ENCODE measurements at places on chromosomes 16 and 17.

GRCh38 chr17:61731330-61731729 is 132.0 kb downstream of the BRIP1 start:
- no peak for DNase-seq

- DNase-seq: no peak
Observed at GRCh38 chr16:4970010-4970409, 11.9 kb downstream of the SEC14L5 start.

DNA sequence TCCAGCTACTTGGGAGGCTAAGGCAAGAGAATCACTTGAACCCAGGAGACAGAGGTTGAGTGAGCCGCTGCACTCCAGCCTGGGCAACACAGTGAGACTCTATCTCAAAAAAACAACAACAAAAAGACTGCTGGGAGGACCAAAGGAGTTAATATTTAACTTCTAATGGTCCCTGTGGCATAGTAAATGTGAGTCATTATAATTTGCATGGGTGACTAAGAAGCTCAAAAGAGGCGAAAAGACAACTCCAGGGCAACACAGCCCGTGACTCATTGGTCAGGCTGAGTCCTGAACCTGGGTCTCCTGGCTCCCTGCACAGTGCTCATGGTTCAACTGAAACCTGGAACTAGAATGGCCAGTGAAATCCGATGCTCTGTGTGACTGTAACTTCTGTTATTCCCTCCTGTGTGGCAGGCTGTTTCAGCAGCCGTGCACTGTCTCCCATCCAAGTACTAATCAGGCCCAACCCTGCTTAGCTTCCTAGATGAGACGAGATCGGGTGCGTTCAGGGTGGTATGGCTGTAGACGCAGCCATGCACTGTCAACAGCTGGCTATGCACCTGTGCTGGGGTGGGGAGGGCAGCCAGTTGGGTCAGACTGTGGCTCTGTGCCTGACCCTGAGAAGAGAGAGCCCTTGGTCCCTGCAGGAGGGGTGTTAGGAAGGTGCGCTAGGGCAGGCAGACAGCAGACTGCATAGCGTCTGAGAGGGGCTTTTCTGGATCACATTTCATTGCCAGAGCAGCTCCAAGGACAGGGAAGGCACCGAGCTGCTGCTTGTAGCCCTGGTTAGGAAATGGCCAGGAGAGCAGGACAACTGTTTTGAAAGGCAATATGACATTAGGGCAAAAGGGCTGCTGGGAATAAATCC is 14.5 kb upstream of the GPRC5C start:
- no peak for DNase-seq

DNA sequence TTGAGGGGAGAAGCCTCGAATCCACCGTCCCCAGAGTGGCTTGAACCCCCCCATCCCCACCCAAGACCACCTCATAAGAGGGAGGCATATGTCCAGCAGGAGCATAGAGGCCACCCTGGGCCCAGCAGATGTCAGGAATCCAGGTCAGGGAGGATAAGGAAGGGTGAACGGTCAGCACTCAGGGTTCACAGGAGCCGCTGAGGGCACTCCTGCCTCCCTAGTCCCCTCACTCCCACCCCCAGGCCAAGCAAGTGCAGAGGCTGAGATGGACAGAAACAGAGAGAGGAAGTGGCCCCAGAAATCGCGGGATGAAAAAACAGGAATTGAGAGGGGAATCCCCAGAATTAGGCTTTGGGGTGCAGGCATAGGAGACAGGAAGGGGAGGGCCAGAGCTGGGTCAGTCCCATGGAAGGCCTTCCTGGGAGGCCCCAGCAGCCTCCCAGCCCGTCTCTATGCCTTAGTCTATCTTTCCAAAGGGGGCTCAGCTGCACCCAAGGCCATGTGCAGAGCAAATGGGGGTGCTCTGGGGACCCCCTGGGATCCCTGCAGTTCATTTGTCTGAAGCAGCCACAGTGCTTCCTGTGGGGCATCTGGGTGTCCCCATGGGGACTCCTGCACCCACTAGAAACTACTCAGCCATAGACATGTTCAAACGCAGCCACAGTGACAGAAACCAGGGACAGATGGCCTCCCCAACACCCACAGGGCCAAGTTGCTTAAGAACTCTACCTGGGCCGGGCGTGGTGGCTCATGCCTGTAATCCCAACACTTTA is 1.7 kb downstream of the CMTM3 start:
- no peak for DNase-seq

GRCh38 chr17:21419299-21420239 is 43.4 kb downstream of the KCNJ12 start:
- DNase-seq: no peak

GRCh38 chr16:11759163-11759834 is 16.6 kb upstream of the TXNDC11 start:
- no peak for DNase-seq

DNA sequence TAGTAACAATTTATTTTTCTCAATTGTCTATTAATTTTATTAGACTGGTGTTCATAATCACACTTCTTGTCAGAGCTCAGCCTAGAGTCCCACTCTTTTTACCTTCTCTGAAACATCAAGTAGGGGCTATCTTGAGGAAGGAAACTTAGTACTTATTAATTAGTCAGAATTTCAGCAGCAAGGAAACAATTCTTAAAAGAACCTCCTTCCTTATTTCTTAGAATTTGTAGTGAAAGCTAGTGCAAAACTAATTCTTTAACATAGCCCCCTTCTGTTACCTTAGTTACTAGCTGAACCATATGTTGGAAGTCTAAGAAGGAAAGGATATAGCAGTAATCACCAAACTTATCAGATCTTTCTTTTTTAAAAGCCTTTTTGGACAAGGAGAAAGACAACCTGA is 35.2 kb downstream of the MAP2K4 start:
- DNase-seq: no peak

DNA sequence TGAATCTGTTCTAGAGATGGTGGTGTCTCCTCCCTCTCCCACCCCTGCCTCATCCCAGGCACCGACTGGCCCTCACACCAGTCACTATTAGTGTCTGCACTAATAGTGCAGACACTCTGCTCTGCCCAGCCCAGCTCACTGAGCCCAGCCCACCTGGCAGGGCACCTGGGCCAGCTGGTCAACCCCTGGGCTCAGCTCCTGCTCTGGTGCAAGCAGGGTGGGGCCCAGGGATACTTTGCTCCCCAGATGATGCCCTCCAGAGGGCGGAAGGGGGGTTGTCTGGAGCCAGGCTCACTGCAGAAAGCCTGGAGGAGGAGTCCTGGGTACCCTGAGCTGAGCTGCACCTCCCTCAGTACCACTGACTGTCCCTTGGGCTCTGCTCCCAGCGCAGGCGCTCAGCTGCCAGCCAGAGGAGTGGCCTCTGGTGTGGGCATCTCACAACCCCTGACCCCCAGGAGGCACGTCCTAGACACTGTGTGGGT is 14.5 kb downstream of the RAB11FIP4 start:
- peak; percentile 59 for DNase-seq

GRCh38 chr16:82119405-82119804 is 50.6 kb downstream of the MPHOSPH6 start:
- no peak for DNase-seq

GRCh38 chr16:3012246-3012645 is 477 bp upstream of the CLDN9 start:
- DNase-seq: no peak

GRCh38 chr16:2331931-2332267 is 8.6 kb downstream of the ABCA3 start:
- no peak for DNase-seq

DNA sequence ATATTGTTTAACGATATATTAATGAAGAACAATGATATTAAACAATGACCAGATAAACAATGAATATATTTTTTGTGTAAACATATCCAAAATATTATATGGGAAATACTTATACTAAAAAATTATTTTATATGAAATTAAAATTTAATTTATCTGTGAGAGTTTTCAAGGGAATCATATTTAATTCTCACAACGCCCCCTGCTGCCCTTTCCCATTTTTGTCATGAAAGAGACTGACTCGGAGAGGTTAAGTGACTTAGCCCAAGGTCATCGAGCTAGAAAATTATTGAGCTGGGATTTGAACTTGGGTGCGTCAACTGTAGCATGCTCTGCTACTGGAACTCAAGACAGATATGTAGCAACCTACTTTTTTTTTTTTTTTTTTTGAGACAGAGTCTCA is 7.2 kb upstream of the MYCBPAP start:
- DNase-seq: no peak

GRCh38 chr17:71315568-71315967 is 805.3 kb upstream of the SOX9 start:
- no peak for DNase-seq

GRCh38 chr17:39923836-39924690 is 3.3 kb downstream of the ORMDL3 start:
- no peak for DNase-seq

DNA sequence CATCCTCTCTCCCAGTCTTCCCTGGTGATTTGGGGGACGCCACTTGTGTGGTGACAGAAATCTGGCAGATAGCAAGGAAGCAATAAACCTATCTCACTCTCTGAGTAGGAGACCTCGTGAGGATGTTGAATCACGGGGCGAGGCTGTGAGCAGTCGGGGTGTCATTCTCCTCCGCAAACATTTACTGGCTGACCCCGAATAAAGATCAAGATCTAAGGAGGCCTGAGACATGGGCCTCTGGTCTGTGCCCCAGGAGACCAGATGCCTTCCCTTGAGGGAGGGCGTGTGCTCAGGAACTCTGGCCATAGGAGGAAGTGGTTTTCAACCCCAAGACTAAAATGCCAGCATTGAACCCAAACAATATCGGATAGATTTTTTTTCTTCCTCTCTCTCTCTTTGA is 53.1 kb downstream of the FOXL1 start:
- no peak for DNase-seq

- DNase-seq: peak; percentile 93
Observed at GRCh38 chr16:81703177-81704155, 75.6 kb upstream of the PLCG2 start.

DNA sequence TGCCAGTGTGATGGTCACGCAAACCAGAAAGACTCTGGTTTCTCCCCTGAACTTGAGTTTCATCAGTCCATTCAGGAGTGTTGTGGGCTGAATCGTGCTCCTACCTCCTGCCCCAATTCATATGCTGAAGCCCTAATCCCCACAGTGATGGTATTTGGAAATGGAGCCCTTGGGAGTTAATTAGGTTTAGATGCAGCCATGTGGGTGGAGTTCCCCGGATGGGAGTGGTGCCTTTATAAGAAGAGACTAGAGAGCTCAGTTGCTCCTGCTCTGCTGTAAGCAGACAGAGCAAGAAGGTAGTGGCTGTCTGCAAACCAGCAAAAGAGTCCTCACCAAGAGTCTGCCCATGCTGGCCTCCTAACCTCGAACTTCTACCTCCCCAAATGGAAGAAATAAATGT is 160.3 kb upstream of the DYNLRB2 start:
- DNase-seq: no peak

DNA sequence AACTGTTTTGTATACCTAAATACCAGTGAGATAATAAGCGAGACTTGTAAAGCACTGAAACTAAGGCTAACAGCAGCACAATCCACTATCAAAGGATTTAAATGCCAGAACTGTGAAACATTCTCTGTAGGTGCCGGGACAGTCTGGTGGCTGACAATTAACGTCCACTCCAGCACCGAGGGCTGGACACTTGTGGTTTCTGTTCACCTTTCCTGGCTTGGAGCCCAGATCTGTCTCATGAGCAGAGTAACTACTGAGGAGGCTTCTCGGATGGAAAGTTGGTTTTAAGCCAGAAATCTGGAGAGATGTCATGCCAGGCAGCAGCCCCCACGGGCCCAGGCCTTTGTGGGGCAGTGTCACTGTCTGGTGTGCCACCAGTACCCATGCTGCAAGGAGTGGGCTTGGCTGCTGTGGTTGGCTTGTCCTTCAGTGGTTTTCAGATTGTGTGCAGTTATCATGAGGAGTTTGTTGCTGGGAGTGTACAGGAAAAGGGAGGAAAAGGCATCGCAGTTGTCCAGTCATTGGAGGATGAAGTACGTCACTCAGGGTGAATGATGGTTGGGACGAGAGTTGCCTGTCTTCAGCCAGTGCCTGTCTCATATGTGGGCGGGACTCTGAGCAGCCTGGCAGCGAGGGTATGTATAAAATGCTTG is 35.5 kb downstream of the UBN1 start:
- no peak for DNase-seq

GRCh38 chr17:30427611-30428010 is 48.9 kb downstream of the CPD start:
- no peak for DNase-seq

- peak; percentile 61 for DNase-seq
Observed at GRCh38 chr16:8859913-8860881, 8.6 kb downstream of the CARHSP1 start.

DNA sequence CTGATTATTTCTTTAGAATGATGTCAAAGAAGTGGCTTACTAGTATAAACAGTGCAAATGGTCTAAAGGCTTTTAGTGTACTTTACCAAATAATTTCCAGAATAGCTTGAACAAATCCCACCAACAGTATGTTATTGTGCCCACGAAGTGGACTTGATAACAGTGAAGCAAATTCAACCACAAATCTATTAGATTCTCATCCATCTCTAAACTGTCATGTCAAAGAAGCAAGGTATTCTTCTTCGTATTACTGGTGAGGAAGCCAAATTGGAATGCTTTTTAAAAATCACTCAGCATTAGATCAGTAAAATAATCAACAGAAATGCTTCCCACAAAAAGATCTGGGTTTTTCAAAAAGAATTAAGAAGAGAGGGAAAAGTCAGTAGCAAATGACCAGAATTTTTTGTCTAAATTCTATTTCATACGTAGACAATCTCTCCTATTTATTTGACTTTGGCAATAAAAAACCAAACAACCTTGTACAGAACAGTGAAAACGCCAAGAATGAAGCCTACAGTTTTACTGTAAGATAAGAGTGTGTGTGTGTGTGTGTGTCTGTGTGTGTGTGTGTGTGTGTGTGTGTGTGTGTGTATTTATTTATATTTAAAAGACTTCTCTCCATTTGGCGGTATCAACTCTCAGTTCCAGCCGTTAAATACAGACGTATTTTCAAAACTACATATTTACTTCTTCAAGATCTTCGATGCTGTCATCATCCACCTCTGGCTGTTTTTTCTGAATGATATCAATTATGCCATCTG is 114.6 kb downstream of the CYB561 start:
- DNase-seq: no peak

- no peak for DNase-seq
Observed at GRCh38 chr17:30239089-30239462, 3.6 kb upstream of the SLC6A4 start.

DNA sequence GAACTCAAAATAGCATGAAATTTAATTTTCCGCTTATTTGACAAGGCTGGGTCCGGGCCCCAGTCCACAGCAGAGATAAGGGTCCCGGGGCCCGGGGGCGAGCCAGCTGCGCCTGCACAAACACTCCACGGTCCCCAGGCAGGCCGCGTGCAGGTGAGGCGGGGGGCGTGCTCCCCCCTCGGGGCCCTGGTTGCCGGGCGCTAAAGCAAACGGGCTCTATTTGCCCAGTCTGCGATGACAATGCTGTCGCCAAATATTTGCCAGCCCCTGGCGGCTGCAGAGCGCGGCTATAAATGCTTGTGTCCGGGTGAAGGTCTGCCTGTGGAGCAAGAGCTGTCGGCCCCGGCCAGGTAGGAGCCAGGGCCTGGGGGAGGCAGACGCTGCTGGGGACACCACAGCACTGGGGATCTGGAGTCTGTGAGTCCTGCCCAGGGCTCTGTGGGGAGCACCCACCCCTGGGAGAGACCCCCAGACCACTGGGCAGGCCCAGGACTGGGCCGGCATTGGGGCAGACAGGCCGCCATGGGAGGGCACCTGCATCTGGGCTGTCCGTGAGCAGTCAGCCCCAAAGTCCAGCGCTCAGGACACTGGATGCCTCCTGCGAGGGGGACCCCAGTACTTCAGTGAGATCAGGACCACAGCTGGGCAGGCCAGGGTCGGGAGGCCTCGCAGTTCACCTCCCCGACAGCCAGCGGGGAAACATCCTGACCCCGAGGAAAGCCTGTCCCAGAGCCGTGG is at the start of gene PERCC1:
PERCC1 (plus strand) TSS at position 320 of the 738 bp plus-strand sequence. CDS start 1,516 bp downstream, outside the sequence.
- no peak for DNase-seq
